HEK293T (cell line): ENCODE measurements at places on chromosomes 11 and 22.
A peak's percentile ranks its signal among the peaks of the same experiment; 100 is the strongest.

GRCh38 chr11:36948460-36949127 lies 350.6 kb upstream of the RAG2 start:
- no peak for DNase-seq

DNA sequence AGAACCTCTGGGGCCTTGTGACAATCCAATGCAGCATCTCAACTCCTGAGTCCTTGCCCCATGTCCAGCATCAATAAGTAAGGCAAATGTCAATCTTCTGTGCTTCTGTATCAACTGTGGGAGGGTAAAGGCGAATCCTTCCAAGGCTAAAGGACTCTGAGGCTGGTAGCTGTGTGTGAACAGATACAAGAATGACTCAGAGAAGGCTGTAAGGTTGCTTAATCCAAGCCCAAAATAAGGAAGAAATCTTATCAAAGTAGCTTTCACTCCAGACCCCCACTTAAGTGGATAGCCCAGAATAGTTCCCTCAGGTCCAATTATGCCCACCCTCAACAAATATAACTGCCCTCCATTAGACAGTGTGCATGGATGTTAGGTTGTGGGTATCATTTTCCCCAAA lies 28.1 kb upstream of the SCGB1A1 start:
- DNase-seq = no peak

GRCh38 chr11:29127461-29127860 lies 889.4 kb downstream of the KCNA4 start:
- DNase-seq = no peak

DNA sequence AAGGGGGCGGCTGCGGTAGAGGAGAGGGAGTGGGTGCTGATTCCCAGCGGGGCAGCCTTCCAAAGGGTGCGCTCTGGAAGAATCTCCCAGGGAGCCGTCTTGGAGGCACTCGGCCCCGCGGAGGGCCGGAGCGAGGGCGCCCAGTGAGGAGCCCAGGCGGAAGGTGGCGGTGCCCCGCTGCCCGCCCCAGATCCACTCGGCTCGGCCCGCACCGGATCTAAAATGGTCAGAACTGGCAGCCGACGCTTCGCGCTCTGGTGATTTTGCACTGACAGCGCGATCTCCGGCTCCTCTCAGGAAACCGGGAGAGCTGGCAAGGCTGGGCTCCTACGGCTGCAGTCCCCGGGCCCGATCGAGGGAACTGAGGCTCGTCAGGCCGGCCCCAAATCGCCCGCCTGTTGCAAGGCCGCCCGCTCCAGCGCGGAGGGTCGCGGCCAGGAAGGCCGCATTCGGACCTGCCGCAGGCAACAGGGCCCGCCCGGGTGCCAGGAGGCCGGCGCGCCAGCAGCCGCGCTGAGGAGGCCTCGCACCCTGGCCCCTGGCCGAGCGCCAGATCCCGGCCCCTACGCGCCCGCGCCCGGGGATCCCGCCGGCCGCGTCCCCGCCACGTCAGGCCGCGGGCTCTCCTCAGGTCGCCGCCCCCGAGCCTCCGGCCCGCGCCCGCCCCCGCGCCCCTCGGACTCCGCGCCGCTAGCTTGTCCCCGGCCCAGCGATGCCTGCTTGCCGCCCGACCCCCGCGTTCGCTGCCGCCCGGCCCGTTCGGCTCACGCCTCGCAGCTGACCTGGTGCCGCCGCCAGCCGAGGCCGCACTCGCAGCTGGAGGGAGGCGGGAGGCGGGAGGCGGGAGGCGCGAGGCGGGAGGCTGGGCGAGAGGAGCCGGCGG lies at the start of gene KLHL22:
KLHL22 (minus strand) TSS at position 818 of the 883 bp plus-strand sequence. CDS start 6,584 bp downstream, outside the sequence.
- DNase-seq = peak; percentile 66

GRCh38 chr22:26556904-26557303 lies 33.0 kb downstream of the TPST2 start:
- no peak for DNase-seq

GRCh38 chr11:126405906-126406305 lies 50.4 kb downstream of the ST3GAL4 start:
- DNase-seq = no peak

DNA sequence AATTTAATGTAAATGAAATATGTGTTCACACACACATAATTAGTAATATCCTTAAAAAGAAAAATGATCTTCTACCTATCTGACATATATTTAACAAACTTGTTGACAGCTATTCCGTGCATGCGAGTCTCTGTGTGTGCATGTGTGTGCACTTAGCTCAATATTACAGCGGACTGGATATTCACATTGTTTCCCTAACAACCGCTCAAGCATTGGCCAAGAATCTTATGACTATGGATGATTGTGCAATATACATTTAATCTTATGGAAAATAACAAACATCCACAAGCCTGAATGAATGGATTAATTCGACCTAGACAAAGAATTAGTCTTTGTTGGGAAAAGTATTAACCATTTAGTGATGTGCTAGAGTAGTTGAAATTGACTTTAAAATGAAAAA lies 1078.6 kb downstream of the LRRC4C start:
- DNase-seq = no peak

GRCh38 chr11:3641701-3642070 lies at the start of gene ART5:
Gene ART5 (minus strand): TSS chr11:3641992. CDS start chr11:3641862, 130 bp downstream.
- DNase-seq = no peak

DNA sequence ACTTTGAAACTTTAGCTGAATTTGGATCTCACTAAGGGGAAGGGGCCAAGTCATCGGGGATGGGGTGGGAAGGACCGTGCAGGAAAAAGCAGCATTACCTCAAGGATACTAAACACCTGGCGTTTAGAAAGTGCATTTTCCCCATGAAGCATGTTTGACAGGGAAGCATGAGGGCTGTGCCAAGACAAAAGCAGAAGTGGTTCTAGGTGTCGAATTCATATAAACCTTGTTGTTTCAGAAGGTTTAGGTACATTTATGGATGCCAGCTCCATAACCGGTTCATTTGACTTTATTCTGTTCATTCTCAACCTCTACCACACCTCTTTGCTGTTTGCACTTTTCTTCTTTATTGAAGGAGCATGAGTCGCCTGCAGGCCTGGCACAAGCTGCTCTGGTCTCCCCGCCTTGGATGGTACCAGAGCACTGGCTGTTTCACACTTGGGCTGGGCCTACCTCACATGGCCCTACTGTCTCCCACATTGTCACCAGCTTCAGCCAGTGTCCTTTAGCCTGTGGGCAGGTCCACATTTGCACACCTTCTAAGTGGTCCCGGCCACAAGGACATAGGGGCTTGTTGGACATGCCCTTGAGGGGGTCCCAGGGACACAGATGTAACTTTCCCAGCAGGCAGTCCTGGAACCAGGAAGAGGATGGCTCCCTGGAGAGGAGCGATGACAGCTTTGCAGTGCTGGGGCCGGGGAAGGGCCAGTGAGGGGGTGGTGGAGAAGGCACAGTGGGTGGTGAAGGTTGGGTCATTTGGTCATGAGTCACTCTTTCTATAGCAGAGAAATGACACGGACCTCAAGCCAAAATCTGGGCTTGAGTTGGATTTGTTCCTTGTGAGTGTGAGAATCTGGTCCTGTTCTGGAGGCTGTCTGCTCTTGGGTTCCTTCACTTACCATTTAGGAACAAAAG lies 3.2 kb upstream of the ST14 start:
- no peak for DNase-seq

DNA sequence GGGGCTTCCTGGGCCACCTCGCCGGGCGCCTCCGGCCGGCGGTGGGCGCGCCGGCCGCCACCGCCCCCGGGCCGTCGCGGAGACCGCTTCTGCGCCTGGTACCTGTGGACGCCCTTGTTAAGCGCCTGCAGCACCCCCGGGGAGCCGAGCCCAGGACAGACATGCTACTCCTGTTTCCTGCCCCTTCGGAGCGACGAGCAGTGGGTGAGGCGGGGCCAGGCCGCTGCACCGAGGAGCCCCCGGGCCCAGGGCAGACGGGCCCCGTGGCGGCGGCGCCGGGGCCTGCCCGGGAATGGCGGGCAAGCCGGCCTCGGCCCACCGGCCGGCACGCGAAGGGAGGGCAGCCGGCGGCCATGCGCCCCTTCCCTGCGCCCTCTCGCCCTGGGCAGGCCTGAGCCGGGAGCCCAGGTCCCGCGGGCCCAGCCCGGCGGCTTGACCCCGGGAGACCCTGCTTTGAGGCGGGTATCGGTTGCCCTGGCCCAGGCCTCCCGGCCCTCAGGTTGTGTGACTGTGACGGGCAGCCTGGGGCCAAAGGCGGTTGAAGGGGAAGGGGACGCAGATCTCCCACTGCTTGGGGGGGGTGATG lies 789 bp upstream of the KDM2A start:
- DNase-seq = peak; percentile 32

DNA sequence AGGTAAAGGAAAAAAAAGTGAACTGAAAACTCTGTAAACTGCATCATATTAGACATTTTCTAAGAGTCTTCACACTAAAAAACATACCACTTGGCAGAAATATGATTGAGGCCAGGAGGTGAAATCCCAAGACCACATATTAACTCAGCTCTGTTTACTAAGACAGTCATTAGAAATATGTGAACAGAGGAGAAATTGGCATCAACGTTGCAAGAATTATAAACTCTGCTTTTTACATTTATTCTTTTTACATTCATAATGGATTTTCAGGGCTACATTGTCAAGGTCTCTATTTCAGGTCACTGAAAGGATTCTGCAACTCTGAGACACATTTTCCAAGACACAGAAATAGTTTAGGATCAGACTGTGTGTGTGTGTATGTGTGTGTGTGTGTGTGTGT lies 1364.0 kb downstream of the LRRC4C start:
- DNase-seq = no peak

GRCh38 chr11:91608677-91609076 lies 615.9 kb upstream of the FAT3 start:
- no peak for DNase-seq

GRCh38 chr11:28529046-28529445 lies 420.9 kb downstream of the METTL15 start:
- DNase-seq = no peak

GRCh38 chr22:45344334-45344733 lies 34.6 kb downstream of the FAM118A start:
- DNase-seq = peak; percentile 69

GRCh38 chr11:118961591-118961990 lies 5.5 kb downstream of the UPK2 start:
- DNase-seq = peak; percentile 2

DNA sequence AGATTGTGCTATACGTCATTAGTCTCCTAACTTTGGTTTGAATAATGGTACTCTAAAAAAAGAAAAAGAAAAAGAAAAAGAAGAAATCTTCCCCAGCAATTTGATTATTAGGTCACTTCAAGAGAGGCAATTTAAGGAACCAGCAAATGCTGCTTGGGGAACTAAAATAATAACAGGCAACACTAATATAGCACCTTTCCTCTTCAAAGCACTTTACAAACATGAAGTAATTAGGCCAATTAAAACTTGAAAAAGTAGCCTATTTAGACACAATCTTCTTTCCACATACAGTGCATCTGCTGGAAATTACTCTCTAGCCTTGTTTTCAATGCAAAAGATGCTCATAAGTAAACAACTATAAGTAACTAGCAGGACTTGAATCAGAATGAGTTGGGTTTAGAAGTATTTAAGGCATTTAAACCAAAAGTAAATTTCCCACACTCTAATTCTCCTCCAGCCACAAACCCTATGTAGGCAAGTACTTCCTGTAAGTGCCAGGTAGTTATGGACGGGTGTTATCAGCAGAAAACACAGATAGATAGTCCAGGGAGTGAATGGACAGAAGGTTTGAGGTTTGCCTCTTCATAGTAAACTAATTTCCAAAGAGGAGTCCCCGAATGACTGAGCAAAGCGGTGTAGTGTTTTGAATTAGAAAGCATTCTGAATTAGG lies 44.5 kb downstream of the LRRC4C start:
- no peak for DNase-seq

GRCh38 chr22:24894220-24894975 lies 52.1 kb downstream of the LHFPL7 start:
- DNase-seq = no peak

DNA sequence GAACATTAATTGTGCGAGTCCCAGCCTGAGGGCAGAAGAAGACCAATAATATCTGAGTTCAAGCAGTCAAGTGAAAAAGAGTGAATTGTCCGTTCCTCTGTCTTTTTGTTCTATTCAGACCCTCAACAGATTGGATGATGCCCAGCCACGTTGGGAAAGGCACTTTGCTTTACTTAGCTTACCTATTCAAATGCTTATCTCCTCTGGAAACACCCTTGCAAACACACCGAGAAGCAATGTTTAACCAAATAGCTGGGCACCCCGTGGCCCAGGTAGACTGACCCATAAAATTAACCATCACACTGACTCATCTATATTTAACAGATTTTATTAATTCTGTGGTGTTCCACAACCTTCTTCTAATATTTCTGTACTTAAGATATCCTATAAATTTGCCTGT lies 9.3 kb downstream of the OOSP4A start:
- no peak for DNase-seq

DNA sequence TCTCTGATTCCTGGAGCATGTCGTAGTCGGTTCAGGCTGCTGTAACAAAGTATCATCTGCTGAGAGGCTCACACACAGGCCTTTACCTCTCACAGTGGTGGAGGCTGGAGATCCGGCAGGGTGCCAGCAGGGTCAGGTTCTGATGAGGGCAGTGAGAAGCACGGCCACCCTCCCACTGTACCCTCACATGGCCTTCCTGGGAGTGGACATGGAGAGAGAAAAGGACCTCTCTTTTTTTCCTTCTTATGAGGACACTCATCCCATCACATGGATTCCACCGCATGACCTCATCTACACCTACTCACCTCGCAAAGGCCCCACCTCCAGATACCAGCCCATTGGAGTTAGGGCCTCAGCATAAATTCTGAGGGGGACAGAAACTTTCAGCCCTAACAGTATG lies 99.5 kb downstream of the BCR start:
- DNase-seq = no peak

DNA sequence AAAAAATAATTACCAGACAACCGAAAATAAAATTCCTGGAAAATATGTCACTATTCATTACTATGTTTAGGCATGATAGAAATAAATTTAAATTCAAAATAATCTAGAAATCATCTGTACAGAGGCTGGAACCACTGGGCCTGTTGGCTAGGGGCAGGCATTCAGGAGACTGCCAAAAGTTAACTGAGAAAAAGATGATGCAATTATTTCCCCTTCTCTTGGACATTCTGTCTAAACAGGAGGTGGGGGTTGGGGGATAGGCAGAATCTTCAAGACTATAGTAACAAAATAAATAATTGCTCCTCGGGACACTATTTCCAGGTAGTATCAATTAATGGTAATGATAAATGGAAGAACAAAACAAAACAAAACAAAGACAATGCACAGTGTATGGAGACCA lies 14.1 kb downstream of the BTBD10 start:
- DNase-seq = no peak

- no peak for DNase-seq
Observed at GRCh38 chr11:28542561-28542960, 434.4 kb downstream of the METTL15 start.
